ENCODE measurements at places on chromosomes 12 and 14. TPM values are rescaled to one million over a fixed set of nuclear protein-coding genes. Genes with fewer than 3 reads are reported as not detected.
A peak's percentile ranks its signal among the peaks of the same experiment; 100 is the strongest.

DNA sequence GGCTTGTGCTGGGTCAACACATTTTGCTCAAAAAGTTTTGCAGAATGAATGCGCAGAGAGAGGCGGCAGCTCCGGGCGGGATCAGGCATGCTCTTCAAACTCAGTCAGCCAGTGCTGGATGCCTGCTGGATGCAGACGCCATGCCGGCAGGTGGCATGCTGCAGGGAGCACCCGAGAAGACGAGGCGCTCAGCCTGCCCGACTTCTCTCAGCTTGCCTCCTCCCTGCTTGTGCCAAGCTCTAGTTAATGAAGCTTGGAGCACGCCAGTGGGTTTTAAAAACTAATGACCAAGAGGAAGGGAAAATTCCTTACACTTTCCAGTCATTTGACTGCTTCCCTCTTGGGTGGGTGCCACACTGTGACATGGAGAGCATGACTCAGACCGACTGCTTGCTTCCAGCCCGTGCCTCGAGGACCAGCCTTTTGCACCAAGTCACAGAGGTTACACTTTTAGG, 39.8 kb downstream of the SLC24A4 start:
- DNase-seq: peak; percentile 21

GRCh38 chr12:42130672-42131402, 13.8 kb downstream of the GXYLT1 start:
- no peak for DNase-seq

DNA sequence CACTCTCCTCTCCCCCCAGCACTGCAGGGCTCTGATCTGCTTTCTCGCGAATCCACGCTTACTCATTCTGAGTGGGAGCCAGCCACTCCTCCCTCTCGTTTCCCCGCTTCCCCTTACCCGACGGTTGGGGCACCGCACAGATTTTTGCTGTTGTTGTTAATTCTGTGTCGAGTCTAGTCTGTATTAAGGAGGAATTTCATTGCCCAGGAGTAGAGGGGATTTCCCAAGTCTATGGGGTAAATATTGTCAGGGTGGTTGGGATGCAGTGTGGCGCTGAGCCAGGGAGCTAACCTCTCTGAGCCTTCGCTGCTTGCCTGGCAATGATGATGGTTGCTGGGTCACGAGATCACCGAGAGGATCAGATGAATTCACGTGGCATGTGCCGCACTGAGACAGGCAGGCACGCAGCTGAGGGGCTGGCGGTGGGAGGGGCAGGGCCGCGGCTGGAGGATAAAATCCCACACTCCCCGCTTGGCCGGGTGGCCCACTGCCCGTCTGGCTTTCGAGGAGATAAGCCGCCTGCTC, 18.5 kb downstream of the NCOR2 start:
- no peak for DNase-seq

DNA sequence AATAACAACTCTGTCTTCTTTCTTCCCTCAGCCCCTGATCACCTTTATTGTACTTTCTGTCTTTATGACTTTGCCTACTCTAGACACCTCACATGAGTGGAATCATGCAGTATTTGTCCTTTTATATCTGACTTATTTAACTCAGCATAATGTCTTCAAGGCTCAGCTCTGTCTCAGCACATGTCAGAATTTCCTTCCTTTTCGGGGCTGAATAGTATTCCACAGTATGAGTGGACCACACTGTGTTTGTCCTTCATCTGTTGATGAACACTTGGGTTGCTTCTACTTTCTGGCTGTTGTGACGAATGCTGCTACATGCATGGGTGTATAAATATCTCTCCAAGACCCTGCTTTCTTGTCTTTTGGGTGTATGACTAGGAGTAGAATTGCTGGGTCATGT, 117.6 kb downstream of the KIF26A start:
- DNase-seq: no peak

- no peak for DNase-seq
Observed at GRCh38 chr14:102184316-102185035, 44.8 kb downstream of the WDR20 start.

- no peak for DNase-seq
Observed at GRCh38 chr14:24292118-24292807, 7.3 kb downstream of the DHRS1 start.

DLGAP5 gene
- 4.4 TPM for total RNA-seq

IL23A gene
- total RNA-seq: 30.9 TPM

PRKD1 gene
- total RNA-seq: 4.3 TPM
